ENCODE measurements at places on chromosomes 1 and 21. TPM values are rescaled to one million over a fixed set of nuclear protein-coding genes. Genes with fewer than 3 reads are reported as not detected.

DNA sequence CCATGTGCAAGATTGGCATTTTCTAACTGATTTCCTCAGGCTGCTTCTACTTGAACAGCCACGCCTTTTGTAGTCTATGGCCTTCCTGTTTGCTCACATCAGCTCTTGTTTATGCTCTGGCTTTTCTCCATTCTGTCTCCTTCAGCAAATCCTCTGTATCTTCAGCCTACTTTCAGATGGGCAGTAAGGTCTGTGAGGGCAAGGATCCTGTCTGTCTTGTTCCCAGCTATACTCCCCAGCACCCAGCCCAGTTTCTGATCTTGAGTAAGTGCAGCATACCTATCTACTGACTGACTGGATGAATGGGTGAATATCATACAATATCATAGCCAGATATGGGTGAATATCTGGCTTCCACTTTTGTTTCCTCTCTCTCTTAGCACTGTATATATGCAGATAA lies 438.1 kb downstream of the LMO4 start:
- no peaks in the 10 kb centered on the region for H3K36me3 ChIP-seq
- H3K27me3 ChIP-seq = no peaks in the 10 kb centered on the region
- no peak overlapping the region for H3K4me3 ChIP-seq
- DNase-seq = no peak
- no peak overlapping the region for H3K27ac ChIP-seq

- 0 out of 2 replicates have a peak, but pooled peaks cover 5% of the 10 kb centered on the region for H3K4me1 ChIP-seq
- H3K27ac ChIP-seq = no peak overlapping the region
- H3K4me3 ChIP-seq = no peak overlapping the region
- no peak for DNase-seq
These were observed 20.4 kb upstream of the PADI2 start for GRCh38 chr1:17139637-17140036.

GRCh38 chr1:6601049-6601922 lies 1.4 kb downstream of the KLHL21 start:
- peak overlapping the region; percentile 98 for H3K4me3 ChIP-seq
- peaks cover 5% of the 10 kb centered on the region for H3K27me3 ChIP-seq
- no peak overlapping the region for H3K27ac ChIP-seq
- peak; percentile 67 for DNase-seq

DNA sequence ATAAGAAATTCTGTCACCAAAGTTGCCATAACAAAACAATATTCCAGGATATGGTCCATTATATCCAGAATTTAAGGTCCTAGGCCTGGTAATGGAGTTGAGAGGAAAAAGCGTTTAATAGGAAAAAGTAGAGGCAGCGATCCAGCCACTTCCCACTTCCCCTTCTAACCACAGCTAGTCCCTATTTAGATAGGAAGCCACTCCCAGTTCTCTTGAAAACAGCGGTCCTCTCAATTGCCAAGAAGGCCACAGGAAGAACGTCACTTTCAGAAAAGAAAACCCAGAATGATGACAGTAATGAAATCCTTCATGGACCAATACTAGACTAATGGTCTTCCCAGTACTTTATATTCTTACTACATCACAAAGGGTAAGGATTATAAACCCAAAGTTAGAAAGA lies 38.6 kb downstream of the ABL2 start:
- no peak overlapping the region for H3K4me3 ChIP-seq
- H3K27ac ChIP-seq = no peak overlapping the region
- peak; percentile 21 for DNase-seq
- 0 out of 2 replicates have a peak, but pooled peaks cover 6% of the 10 kb centered on the region for H3K4me1 ChIP-seq
- H3K27me3 ChIP-seq = no peaks in the 10 kb centered on the region

DNA sequence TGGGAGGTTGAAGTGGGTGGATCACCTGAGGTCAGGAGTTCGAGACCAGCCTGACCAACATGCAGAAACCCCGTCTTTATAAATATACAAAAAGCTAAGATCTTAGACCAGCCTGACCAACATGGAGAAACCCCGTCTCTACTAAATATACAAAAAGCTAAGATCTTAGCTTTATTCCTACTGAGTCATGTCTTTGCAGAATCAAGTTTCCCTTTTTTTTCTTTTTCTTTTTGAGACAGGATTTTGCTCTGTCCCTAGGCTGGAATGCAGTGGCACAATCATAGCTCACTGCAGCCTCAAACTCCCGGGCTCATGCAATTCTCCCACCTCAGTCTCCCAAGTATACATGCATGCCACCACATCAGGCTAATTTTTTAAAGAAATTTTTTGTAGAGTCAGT lies 21.4 kb downstream of the KDM5B start:
- no peaks in the 10 kb centered on the region for H3K36me3 ChIP-seq
- DNase-seq = no peak
- no peak overlapping the region for H3K4me3 ChIP-seq
- H3K27ac ChIP-seq = no peak overlapping the region
- H3K27me3 ChIP-seq = no peaks in the 10 kb centered on the region

GRCh38 chr1:91877574-91878208 lies 8.3 kb downstream of the TGFBR3 start:
- no peaks in the 10 kb centered on the region for H3K4me1 ChIP-seq
- no peak overlapping the region for H3K4me3 ChIP-seq
- H3K27ac ChIP-seq = no peak overlapping the region
- no peak for DNase-seq
- H3K27me3 ChIP-seq = no peaks in the 10 kb centered on the region

- DNase-seq = peak; percentile 51
- H3K4me3 ChIP-seq = no peak overlapping the region
- H3K4me1 ChIP-seq = no peaks in the 10 kb centered on the region
These were observed 14.4 kb upstream of the FNBP1L start for GRCh38 chr1:93433407-93433961.

DNA sequence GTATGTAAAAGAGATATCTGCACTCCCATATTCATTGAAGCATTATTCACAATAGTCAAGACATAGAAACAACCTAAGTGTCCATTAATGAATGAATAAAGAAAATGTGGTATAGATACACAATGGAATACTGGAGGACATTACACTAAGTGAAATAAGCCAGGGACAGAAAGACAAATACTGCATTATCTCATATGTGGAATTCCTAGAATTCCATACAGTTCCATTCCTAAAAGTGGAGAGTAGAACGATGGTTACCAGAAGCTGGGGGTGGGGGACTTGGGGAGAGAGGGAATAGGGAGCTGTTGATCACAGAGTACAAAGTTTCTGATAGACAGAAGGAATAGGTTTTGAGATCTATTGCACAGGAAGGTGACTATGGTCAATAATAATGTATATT lies 7.4 kb downstream of the TMED5 start:
- H3K4me3 ChIP-seq = no peak overlapping the region
- H3K27ac ChIP-seq = no peak overlapping the region
- no peaks in the 10 kb centered on the region for H3K27me3 ChIP-seq
- H3K36me3 ChIP-seq = no peaks in the 10 kb centered on the region
- DNase-seq = no peak
- H3K4me1 ChIP-seq = peaks cover 4% of the 10 kb centered on the region

GRCh38 chr1:151199873-151200581 lies 1.7 kb downstream of the PIP5K1A start:
- H3K36me3 ChIP-seq = peaks cover 10% of the 10 kb centered on the region
- H3K27ac ChIP-seq = peak overlapping the region; percentile 88
- peaks cover 6% of the 10 kb centered on the region for H3K4me1 ChIP-seq
- no peaks in the 10 kb centered on the region for H3K27me3 ChIP-seq
- H3K4me3 ChIP-seq = peak overlapping the region; percentile 100

The DEPDC1 gene
- 30.0 TPM for polyA plus RNA-seq

The TRIM45 gene
- polyA plus RNA-seq = 7.9 TPM

The AZIN2 gene
- polyA plus RNA-seq = 0.37 TPM

The EFNA1 gene
- 5.1 TPM for polyA plus RNA-seq

The S100A7A gene
- not detected for polyA plus RNA-seq

The RABGAP1L gene
- polyA plus RNA-seq = 136 TPM
